T-cell (primary cell): ENCODE measurements at places on chromosomes 1 and 21.

- no peak for DNase-seq
These were observed 3.3 kb upstream of the COL8A2 start for GRCh38 chr1:36128126-36128904.

DNA sequence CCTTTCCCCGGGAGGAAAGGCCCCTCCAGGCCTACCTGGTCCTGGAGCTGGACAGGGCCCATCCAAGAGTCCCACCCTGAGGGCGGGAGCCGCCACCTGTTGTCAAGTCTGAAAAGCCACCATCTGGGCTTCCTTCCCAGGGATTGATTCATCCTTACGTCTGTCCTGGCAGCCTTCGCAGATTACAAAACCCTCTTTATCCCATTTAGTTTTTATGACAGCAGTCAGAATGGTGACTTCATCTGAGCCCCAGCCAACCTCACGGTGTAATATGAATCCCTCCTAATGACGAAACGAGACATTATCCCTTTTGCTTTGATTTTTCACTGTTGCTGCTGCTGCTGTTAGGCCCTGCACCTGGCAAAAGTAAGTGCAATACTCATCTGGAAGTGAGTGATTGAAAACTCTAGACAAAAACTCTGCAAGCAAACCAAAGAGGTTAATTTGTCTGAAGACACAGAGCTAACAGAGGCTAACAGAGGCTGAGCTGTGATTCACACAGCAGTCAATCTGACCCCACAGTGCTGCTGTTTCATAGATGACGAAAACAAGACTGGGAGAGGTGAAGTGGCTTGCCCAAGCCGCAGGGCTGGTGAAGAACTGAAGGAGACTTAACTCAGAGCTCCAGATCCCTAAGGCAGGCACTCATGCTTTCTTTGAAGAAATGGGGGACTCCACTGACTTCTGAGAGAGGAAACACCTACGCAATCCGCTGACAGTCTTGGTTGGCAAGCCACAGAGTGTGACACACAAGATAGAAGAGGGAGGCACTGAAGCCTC lies 30.0 kb upstream of the S100A7 start:
- no peak for DNase-seq

DNA sequence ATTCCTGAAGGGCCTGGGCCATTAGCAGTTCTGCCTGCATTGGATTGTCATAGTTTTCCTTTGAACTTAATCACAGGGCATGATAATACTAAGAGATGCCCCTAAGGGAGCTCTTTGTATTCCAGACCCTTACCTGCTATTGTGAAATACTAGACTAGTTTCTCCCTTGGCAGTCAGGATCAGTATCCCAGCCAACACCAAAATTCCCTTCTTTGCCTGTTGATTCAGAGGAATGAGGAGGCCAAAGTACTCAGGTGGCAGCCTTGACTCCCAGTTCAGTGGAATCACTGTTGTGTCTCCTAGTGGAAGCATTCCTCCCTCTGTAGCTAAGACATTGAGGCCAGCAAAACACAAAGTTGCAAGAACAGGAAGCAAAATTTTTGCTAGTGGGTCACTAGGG lies 20.7 kb downstream of the SLAMF7 start:
- DNase-seq, result no peak

- DNase-seq, result no peak
These were observed 9.0 kb downstream of the SLC9A1 start for GRCh38 chr1:27145934-27146354.

- no peak for DNase-seq
These were observed 54.3 kb upstream of the TARBP1 start for GRCh38 chr1:234533034-234533891.

DNA sequence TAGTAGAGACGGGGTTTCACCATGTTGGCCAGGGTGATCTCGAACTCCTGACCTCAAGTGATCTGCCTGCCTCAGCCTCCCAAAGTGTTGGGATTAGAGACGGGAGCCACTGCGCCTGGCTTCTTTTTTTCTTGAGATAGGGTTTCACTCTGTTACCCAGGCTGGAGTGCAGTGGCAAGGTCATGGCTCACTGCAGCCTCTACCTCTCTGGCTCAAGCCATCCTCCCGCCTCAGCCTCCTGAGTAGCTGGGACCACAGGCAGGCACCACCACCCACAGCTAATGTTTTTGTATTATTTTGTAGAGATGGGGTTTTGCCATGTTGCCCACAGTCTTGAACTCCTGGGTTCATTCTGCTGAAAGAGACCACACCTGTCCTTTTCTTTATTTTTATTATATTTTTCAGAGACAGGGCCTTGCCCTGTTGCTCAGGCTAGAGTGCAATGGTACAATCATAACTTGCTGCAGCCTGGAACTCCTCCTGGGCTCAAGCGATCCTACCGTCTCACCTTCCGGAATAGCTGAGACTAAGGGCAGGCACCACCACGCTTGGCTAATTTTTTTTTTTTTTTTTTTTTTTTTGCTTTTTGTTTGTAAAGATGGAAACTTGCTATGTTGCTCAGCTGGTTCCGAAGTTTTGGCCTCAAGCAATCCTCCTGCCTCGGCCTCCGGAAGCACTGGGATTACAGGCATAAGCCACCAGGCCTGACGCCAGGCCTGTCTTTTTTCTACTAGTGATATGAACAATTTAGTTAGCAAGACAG lies 3.1 kb downstream of the LMNA start:
- DNase-seq, result no peak

DNA sequence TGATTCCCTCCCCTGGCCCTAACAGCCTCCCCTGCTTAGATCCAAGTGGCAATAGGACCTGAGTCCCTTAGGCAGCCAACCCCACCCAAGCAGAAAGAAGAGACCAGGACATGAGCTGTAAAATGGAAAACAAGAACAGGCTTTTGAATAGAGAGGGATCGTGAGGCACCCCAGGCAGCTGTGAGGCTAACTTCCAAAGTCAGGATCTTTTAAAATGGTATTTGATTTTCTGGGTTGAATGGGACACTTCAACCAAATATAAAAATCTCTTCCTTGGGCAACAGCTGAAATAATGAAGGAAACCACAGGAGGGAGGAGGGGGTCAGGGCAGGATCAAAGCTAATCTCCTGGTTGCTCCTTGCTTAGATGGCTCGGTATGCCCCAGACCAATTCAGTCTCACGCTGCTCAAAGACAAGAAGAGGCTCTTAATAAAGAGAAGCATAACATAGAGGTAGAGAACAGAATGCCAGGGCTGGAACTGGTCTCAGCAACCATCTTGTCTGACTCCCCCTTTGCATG lies 28.6 kb upstream of the AVPR1B start:
- DNase-seq, result no peak

DNA sequence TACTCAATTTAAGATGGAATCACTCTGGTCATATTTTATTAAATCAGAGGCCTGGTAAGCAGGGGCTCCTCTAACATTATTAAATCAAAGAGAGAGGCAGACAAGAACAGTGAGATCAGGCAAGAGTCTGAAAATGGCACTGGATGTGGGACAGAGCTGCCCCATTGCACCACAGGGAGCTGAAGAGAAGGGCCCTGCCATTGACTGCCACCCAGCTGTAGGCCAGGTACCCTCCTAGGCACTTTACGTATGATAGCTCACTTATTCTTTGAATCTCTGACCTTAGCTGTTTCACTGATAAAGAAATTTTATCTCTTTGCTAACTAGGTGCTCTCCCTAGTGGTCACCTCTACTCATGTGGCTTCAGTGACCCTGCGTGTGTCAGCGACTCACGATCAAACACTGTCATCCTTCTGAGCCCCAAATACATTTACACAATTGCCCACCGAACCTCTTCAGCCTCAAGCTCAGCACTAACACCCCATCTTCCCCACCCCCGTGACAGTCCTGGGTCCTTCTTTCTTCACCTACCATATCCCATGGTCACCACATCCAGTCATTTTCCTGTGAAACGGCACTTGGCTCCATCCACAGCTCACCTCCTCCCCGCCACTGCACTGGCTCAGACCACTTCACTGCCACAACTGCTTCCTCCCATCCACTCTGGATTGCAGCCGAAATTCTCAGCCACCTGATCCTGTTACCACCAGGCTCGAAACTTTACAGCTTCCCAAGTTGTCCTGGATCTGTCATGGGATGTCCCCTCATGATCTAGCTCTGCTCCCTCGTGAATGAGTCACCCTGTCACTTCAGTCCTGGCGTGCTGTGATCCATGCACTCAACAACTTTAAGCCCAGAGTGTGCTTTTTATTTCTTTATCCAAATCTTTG lies 97.3 kb upstream of the SYT6 start:
- no peak for DNase-seq

DNA sequence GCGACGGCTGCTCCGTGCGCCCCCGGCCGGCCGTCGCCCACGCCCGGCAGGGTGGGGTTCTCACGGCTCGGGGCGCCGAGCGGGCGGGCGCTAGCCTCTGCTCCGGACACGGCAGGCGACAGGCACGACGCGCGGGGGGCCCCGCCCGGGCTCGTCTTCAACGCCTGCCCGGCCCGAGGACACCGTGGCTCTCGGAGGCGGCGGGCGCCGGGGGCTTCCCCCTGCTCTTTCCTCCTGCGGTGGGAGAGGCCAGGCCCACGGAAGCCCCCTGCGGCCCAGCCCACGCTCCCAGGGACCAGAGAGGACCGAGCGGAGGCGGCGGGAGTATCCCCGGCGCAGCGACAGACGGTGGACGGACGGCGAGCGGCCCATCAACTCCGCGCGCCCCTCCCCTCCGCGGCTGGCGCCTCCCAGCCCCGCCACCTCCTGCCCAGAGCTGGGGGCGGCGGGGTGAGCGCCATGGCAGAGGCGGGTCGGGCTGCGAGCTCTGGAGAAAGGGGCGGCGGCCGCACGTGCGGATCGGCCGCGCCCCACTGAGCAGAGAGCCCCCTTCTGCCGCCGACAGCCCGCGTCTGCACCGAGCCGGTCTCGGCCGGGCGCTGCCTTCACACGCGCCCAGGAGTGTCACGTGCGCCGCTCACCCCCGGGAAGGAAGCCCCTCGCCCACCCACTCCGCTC lies at the start of the genes SHE and TDRD10:
TSS of gene SHE (minus strand) at position 347 of the 678 bp plus-strand sequence. CDS start 386 bp downstream, outside the sequence.
TSS of gene TDRD10 (plus strand) at position 154 of the 678 bp plus-strand sequence. CDS start 4,685 bp downstream, outside the sequence.
- peak; percentile 16 for DNase-seq

GRCh38 chr1:150182247-150182646 lies 32.5 kb downstream of the PLEKHO1 start:
- DNase-seq, result no peak

- DNase-seq, result no peak
These were observed 608.7 kb downstream of the PLPP3 start for GRCh38 chr1:55970526-55971110.

DNA sequence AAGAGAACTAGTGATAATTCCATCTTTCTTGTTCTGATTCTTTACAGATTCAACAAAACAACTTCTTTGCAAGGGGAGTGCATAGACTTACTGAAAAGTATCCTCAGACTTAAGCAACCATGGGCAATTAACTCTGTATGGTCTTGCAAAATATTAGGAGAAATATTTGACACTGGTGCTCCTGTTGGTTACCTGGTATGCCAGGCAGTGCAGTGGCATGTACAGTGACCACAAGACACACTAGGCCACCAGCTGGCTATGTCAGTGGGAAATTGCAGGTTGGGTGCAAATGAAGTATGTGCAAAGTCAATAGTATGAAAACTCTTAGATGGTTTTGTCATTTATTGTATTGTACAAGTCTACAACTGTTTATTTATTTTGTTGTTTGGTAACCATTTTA lies 34.5 kb downstream of the EPS15 start:
- DNase-seq, result no peak

- no peak for DNase-seq
These were observed 291.3 kb downstream of the OMA1 start for GRCh38 chr1:58255192-58255591.

DNA sequence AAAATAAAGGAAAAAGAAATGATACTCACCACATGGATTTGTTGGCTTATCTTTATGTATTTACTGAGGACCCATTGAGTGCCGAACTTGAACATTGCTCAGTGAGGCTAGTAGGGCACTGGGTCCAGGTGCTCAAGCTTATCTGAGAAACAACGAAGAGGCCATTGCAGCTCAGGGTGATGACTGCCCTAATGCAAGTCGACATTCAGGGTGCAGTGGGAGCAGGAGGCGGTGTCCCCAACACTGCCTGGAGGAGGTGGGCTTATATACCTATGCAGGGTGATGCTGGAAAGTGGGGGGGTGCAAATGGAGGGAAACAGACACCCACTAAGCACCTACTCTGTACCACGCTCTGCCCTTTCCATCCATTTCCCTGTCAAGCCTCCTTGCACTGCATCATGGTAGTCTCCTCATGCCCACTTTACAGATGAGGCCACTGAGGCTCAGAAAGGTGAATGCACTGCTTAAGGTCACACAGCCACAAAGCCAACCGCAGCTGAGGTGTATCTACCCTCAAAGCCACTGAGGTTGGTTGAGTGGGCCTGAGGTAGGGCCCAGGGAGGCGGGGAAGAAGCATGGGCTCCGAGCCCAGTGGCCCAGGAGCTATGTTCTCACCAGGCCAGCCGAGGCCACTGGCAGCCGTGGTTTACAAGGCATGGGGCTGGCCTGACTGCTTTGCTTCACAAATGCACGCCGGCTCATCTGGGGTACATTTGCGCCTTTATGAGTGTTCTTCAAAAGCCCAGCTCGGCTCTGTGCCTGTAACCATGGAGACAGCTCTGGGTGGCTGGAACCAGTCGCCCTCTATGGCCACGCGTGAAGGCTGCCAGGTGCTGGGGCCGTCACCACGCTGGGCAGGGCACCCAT lies 103.8 kb downstream of the EPHB2 start:
- no peak for DNase-seq

DNA sequence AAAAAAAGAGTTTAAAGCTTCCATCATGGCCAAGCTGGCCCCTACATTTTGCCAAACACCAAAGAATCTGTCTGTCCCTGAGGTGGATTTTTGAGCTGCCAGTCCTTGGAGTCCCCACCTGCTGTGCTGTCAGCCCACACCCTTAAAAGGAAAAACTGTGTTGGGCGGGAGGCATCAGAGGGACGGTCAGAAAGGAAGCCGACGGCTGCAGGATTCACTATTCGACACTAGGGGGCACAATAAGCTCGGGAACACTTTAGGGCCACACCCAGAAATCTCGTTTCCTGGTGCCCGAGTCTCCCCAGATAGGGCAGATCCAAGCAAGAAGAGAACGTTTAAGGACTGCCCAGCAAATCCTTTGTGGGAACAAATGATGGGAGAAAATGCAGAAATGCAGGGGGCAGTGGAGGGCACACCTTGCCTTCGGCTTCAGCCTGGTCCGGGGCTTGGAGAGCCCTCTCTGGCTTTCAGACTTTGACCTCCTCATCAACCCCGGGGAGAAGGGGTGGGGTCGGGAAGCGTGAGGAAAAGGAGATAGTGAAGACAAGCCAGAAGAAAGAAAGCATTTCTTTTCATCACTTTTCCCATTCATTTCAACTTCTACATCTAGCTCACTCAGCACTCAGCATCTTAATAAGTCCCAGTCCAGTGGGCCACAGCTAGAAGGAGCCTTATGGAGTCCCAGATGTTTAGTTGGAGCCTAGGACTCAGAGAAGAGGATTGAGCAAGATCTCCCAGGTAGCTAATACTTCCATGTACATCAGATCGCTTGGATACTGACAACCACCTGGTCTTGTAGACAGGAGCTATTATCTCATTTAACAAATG lies 5.0 kb upstream of the CTTNBP2NL start:
- DNase-seq, result peak; percentile 58

- no peak for DNase-seq
These were observed 25.9 kb downstream of the RPAP2 start for GRCh38 chr1:92324784-92325183.
